ENCODE measurements at places on chromosomes 2 and 18.

- DNase-seq, result no peak
These were observed 2.1 kb downstream of the TMEM247 start for GRCh38 chr2:46481198-46482193.

- no peak for DNase-seq
These were observed 101.8 kb downstream of the COL6A3 start for GRCh38 chr2:237312021-237312755.

DNA sequence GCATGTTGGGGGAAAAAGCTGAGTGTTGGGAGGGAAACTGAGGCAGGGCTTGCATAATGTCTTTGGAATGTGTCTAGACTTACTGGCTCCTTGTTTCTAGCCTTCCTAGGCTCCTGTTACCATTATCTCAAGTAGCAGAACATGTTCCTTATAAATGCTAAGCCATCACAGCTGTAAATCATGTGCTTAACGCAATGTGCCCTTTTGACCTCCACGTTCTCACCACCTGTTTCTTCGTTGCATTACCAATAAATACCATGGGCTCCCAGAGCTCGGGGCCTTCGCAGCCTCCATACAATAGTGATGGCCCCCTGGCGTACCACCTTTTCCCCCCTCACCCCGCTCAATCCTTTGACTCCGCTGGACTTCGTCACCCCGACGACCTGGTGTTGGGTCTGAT lies 54.0 kb upstream of the CWC22 start:
- no peak for DNase-seq

DNA sequence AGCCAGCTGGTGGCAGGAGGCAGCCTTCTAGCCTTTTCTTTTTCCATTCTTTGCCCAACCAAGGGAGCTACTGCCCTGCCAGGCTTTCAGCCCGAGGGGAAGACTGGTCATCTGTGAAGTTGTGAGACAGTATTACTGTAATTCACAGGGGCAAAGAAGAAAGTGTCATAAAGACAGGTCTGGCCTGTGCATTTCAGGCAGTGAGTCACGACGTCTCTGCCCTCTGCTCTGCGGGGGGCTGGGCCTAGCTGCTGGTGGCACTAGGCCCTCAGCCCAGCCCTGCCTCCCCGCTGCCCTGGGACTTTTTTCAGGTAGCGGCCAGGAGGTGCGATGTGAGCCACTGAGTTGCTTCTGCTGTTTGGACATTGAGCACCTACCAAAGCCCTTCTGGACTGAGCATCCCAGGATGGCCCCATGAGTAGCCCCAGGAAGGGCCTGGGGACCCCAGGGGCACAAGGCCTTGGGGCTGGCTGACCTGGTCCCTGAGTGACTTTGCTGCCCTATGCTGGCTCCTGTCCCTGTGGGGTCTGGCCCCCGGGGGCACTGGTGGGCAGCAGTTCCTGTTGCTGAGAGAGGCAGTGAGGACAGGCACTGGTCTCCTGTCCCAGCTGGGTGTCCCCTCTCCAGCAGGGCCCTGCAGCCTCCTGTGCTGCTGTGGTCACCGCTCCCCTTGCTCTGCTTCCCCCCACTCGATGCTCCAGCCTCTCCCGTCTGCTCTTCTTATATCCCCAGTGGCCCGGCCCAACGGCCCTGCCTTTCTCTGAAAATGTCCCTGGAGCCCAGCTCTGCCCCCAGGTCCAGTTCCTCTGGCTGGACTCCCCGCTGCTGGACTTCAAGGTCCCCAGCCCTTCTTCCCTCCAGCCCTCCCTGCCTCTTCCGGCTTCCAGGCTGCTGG lies 7.0 kb downstream of the INHBB start:
- no peak for DNase-seq

- DNase-seq, result no peak
These were observed 19.9 kb upstream of the CXXC1 start for GRCh38 chr18:50307400-50307737.

- no peak for DNase-seq
These were observed 112.3 kb downstream of the MEP1B start for GRCh38 chr18:32301976-32302743.

DNA sequence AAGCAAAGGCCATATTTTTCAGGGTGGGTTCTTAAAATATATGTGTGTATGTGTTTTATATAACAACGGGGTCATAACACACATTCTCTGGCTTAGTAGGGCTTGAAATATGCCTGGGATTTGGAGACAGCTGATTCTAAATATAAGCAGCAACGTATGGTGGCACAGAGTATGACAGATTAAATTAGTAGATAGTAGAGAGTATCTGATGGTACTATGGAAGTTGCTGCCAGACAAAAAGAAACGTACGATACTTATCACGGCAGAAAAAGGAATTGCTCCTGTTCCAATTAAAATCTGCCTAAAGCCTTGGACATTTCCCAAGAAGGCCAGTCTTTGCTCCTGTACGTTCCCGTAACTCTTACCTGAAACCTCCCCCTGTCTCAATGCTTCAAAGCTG lies 607.9 kb upstream of the ID2 start:
- no peak for DNase-seq

DNA sequence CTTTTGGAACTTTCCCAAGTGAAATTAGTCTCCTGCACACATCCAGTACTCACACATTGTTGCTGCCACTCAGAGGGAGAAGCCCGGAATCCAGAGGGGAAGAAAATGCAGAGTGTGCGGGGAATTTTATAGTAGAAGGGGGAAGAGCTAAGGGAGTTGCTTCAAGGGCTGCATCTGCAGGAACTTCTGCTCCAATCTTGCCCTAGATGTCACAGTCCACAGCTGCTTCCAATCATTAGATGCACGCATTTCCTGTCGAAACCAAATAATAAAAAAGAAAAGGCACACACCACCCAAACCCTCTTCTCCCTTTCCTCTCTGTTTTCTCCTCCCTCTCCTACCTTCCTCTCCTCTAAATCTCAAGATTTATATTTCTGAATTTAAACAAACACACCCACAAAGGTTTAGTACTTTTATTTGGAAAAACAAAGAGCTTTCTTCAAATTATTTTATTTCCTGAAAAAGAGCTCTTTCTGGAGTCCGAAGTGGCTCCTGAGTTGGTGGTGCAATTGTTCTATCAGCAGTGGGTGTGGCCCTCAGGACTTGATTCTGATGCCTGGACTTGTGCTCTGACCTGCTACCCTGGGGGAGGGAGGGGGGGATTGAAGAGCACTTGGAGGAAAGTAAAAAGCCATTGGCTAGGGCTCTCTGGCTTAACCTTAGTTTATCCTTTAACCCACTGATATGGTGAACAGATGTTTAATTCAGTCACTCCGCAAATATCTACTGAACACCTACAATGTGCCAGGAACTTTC lies 72.0 kb downstream of the KCNE4 start:
- no peak for DNase-seq

DNA sequence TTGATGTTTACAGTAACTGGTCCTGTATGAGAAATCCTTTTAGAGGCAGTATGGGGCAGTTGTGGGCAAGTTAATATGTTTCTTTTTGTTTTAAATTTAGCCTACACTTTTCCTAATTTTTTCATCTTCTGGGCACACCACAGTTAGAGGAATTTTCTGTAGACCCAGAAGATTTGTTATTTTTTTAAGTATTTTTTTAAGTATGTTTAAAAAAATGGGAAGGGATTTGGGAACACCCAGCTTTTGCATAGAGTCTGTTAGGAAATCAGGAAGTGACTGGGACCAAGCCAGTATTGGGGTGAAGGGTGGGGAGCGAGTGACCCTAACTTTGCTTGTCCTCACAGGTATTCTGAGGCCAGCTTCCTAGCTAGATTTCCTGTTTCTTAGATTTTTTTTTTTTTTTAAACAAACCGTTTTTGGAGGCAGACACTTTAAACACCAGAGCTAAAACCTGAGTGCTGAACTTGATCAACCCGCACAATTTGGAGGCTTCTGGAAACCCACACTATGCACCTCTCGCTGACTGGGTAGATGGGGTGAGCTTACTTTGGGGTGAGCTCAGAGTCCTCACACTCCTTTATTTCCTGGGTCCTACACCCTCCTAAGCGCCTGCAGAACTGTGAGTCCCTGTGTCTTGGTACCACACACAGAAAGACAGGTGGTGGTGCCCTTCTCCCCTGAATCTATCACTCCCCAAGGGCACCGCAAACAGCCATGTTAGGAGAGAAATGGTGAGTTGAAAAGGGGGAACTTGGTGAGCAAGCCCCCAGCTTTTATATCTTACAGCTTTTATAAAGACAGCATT lies 5.2 kb downstream of the GATA6 start:
- no peak for DNase-seq

DNA sequence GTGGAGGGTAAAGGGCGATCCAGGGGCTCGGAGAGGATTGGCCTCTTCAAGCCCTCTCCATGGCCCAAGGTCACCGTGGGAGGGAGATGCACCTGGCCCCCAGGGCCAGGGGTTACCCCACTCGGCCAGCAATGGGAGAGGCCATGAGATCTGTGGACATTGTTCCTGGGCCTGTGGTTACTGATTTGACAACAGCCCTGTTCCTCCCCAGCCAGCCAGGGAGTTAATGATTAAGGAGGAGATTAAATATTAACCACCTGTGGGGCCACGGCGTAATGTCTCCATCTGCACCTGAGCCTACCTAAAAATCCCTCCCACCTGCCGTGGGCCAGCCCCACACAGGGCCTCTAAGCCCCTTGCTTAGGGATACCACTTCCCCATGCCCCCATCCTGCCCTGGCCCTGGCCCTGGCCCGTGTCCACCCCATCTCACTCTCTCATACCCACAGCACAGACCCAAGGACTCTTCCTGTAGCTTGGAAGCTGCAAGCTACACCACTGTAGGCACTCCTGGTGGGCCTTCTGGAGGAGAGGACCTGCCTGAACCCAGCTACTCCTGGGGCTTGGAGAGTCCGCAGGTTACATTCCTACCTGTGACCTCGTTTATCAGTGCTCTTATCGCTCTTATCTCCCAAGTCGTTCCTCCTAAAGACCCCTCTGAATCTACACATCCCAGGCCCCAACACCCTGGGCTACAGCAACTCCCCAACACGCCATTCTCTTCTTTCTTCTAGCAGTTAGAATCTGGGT lies 32.1 kb downstream of the ZFP36L2 start:
- no peak for DNase-seq

GRCh38 chr2:184890311-184890710 lies 292.0 kb downstream of the ZNF804A start:
- DNase-seq, result no peak

DNA sequence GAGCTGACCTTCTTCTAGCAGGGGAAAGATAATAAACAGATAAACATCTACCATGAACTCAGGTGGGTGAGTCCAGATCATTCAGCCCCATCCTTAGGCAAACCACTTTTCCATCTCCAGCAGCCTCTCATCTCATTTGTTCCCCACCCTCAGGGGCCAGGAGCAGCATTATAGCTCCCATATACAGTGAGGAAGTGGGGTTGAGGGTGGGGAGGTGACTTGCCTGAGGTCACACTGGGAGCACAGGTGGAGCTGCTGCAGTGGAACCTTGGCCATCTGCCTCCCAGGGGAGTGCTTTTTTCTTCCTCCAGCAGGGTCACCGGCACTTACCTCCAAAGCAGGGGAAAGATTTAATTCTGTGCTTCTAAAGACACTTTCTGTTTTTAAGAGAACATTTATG lies 212.5 kb upstream of the SMAD2 start:
- DNase-seq, result no peak
